Activated CD8-positive, alpha-beta memory T cell treated with anti-CD3 and anti-CD28 coated beads for 4 hours (primary cell): ENCODE measurements at places on chromosomes 16 and 17.

DNA sequence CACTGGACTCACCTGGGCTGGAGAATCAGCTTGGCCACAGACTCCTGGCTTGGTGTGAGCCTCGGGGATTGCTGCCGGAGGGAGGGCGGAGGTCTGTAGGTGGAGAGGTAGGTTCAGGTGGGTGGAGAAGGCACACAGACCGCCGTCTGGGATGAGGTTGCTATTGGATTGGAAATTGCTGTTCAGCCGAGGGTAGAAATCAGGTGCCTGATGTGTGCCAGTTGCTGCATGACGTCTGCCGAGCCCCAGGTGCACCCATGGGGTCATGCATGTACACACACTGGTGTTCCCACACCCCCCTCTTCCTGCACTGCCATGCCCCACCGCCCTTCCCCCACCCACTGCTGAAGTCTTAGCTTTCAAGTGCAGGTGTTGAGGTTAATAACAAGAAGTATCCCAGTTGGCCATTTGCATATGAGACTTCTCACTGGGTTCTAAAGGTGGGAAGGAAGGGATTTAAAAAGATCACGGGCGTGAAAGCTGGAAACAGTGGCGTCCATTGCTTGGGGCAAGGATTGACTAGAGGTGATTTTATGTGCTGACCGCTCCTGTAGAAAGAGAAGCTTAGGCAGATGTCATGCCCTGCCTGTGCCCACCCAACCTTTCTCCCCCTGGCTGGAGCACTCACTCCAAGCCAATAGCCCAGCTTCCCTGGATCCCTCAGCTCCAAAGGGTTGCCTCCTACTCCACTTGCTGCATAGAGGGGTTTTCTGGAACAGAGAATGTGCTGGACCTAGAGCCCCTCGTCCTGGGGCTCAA lies 193.6 kb downstream of the CCDC182 start:
- no peak for DNase-seq

- DNase-seq = no peak
Observed at GRCh38 chr17:29603109-29603674, 10.3 kb downstream of the ANKRD13B start.

DNA sequence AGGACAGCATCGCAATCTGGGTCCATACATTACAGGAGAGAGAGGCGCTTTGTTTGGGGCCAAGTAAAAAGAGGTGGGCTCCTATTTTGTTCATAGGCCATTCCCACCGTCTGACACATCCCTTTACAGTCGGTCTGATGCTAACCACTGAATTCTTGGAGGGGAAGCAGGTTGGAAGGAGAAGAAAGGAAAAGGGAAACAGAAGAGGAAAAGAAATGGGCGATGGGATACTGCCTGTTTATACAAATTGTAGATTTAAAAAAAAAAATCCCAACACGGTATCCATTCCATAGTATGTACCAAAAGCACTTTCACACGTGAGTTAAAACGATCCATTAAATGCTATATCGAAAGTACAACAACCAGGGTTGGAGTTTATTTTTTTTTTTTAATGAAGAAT lies 4.0 kb upstream of the ZFHX3 start:
- DNase-seq = no peak

DNA sequence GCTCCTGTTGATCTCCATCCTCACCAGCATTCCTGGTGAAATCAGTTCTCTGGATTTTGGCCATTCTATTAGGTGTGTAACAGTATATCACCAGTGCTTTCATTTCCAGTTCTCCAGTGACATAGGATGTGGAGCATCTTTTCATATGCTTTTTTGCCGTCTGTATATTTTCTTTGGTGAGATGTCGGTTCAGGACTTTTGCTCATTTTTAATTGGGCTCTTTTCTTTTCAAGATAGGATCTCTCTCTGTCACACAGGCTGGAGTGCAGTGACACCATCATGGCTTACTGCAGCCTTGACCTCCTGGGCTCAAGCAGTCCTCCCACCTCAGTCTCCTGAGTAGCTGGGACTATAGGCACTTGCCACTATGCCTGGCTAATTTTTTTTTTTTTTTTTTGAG lies 74.2 kb downstream of the TANGO6 start:
- no peak for DNase-seq

- DNase-seq = no peak
Observed at GRCh38 chr17:72567774-72568173, 447.0 kb downstream of the SOX9 start.

DNA sequence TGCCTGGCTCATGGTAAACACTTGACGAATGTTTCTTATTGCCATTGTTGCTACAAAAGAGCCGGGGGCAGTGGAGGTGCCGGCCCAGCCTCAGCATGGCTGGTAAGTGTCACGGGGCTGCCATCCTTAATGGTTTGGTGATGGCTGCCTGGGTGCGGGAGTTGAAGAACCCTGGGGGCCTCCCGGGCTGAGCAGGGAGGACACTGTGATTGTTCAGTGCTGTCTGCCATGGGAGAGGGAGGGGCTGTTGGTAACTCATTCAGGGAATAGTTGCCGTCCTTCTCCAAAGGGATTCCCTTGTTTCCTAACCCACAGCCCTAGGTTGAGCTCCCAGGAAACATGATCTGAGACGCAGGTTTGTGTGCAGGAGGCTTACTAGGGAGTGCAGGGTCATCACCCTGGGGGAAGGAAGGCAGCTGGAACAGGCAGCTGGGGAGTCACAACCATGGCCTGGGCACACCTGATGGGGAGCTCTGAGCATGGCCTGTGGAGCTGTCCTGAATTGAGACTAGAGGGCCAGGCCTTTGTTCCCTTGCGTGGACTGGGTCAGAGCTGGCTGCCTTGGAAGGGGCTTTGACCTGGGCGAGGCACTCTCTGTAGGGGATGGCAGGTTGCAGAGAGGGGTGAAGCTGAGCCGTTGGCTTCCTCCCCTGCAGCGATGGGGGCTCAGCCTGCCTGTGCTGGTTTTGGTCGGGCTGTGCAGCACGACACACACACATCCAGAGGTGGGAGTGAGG lies 85.7 kb downstream of the PLCG2 start:
- DNase-seq = no peak

- DNase-seq = no peak
Observed at GRCh38 chr16:7614021-7614795, 281.6 kb downstream of the RBFOX1 start.

DNA sequence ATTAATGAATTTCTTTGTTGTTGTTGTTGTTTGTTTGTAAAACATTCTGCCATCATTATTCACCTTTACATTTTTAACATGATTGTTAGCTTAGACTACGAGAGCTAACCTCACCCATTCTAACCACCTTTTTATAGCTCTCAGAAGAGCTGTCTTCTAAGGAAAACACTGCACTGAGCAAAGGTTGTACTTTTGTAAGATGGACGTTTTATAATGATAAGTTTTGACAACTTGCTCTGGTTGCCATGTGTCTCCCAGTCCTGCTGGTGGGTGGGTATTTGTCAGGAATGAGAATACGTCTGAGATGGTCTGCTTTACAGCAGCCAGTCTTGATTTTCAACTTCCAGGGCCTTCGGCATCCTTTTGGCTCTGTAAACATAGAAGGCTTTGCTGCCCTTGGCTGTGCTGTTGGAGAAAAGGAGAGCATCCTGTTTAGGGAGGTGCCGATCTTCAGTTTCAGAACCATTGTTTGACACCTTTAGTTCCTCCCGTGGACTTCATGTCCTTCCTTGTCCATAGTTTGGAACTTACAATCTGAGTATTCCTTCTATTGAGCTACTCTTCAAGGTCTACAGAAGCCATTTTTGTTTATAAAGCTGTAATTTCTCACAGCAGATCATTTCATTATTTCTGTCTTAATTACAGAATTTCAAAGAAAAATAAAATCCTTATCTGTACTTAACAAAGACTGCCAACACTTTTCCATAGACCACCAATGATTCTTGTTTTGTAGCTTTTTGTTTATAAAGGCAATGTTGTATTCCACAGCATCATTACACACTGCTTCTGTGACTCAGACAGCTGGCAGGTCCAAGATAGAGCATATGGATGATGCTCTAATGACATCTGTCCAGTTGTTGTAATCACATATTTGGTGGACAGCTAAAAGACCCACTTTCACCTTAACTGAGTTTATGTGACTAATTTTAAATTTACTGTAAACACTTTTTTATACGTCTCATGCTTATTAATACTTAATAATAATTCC lies 270.1 kb upstream of the TBX2 start:
- DNase-seq = no peak

GRCh38 chr16:3890091-3890490 lies 9.6 kb upstream of the CREBBP start:
- no peak for DNase-seq

DNA sequence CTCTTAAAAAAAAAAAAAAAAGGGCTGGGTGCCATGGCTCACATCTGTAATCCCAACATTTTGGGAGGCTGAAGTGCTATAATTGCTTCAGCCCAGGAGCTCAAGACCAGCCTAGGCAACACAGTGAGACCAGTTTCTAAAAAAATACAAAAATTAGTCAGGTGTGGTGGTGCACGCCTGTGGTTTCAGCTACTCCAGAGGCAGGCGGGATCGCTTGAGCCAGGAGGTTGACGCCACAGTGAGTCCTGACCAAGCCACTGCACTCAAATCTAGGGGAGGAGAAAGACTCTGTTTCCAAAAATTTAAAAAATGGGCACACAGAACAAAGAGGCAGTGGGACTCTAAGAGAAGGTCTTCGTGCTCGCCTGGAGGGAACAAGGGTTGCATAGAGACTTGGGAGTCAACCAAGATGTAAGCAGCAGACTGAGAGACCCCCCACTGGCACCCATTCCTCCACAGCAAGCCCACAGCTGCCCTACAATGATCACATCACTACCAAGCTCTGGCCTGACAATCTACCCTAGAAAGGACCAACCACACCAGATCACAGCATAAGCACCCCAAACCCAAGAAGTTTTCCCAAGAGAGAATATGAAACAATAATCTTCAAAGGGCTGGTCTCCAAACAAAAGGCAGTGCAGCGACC lies 121.6 kb downstream of the ANKRD11 start:
- no peak for DNase-seq

DNA sequence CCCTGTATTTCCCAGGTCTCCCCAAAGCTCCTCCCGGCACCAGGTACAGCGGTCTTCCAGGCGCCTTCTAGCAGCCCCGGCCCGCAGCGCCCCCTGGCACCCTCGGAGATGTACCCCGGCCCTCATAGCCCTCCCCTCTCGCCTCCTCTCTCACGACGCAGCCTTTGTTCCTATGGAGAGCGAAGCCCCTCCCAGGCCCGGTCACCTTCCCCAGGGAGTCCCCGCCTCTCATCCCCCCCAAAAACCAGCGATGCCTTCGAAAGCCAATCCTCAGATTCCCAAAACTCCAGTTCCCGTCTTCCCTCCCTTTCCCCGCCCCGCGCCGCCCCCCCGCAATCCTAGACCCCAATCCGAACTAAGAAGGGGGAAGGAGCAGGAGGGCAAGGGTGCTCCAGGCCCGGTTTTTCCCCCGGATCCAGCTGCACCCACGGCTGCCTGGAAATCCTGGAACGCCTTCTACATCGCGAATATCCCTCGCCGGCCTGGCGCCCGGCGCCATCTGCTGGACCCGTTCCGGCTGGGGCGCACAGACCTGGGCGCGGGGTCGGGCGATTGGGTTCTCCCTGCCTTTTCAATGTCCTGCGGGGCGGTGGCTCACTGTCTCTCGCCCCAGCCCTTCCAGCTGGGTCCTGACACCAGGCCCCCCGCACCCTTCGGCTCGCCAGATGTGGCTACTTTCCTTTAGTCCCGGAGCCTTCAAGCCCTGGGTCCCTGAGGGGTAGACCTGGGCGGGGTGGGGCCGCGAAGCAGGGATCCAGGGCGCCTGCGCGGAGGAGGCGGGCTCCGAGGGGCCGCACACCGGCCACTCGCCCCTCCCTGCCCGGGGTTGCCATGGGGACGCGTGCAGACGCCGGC lies at the start of gene DNAH2:
DNAH2 (plus strand) TSS at position 844 of the 855 bp plus-strand sequence. CDS start 1,991 bp downstream, outside the sequence.
- no peak for DNase-seq

- DNase-seq = no peak
Observed at GRCh38 chr17:2198927-2199326, 104.7 kb downstream of the SMG6 start.

GRCh38 chr17:78716814-78717393 lies 65.2 kb downstream of the CYTH1 start:
- no peak for DNase-seq

DNA sequence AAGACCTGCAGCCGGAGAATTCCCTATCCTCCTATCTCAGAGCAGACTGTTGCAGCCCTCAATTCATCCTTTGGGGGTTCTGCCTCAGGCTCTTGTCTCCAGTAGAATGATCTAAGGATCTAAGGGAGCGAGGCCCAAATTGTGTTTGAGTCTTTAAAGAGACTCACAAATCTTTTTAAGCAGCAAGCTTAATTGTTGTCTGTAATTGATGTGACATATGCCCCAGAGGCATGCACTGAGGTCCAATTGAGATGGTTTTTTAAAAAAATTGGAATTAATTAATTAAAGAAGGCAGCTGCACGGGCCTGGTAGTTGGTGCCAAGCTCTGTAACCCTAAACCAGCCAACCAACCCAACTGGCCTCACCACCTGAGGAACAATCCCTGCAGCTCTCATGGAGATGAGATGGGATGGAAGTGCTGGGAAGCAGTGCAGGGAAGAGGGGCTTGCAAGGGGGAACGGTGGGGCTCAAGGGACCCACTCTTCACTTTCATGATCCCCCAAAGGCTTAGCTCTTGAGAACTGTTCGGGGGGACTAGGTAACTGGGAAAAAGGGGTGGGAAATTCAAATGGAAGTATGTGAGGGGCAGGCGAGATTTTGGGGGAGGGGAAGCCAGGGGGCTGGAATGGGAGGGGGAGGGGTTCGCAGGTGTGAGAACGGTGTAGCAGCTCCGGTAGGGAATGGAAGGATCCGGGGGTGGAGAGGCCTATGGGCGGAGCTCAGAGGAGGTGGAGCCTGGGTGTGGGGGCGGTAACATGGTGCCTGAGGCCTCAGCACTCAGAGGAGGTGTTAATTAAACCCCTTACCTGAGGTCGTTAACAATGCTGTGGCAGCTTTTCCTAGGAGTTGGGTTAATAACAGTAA lies 9.2 kb upstream of the ZNF652 start:
- no peak for DNase-seq

GRCh38 chr16:87936375-87937230 lies at the start of gene CA5A:
Gene CA5A, minus strand, starts transcription at chr16:87936529. Its CDS starts 79 bp downstream, at chr16:87936450.
- no peak for DNase-seq

- peak; percentile 66 for DNase-seq
Observed at GRCh38 chr16:10918294-10919002, 23.8 kb downstream of the DEXI start.

- no peak for DNase-seq
Observed at GRCh38 chr16:57826706-57827625, 24.7 kb upstream of the KIFC3 start.

DNA sequence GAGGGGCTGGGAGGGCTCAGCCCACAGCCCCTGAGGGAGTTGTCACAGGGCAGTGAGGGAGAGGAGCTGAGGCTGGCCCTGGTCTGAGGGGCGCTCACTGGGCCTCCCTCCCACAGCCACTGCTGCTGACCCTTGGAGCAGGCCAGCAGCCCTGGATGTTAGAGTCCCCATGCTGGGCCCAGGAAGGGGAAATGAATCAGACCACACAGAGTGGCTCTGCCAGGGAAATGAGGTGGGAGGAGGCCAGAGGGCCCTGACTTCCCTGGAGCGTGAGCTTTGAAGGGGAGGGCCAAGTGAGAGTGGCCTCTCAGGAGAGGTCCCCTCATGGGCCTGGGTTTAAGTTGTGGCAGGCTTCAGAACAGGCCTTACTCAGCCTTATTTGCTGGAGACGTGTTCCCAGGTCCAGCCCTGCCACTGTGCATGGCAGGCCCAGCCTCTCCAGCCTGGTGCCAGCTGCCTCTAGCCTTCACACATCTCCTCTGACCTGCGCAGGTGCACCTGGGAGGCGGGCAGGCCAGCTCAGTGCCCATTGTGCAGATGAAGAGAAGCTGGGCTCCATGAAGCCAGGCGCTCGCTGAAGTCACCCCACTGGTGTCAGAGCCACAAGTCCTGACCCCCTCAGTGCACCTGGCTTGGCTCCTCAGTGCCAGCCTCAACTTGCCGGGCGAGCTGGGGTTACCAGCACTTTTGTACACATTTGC lies 15.4 kb downstream of the GPT2 start:
- DNase-seq = no peak

GRCh38 chr17:9087921-9088320 lies 66.6 kb downstream of the NTN1 start:
- DNase-seq = no peak

- no peak for DNase-seq
Observed at GRCh38 chr16:84899414-84899813, 79.6 kb downstream of the CRISPLD2 start.
